CD4-positive, alpha-beta T cell (primary cell): ENCODE measurements at places on chromosomes 11 and 22.

DNA sequence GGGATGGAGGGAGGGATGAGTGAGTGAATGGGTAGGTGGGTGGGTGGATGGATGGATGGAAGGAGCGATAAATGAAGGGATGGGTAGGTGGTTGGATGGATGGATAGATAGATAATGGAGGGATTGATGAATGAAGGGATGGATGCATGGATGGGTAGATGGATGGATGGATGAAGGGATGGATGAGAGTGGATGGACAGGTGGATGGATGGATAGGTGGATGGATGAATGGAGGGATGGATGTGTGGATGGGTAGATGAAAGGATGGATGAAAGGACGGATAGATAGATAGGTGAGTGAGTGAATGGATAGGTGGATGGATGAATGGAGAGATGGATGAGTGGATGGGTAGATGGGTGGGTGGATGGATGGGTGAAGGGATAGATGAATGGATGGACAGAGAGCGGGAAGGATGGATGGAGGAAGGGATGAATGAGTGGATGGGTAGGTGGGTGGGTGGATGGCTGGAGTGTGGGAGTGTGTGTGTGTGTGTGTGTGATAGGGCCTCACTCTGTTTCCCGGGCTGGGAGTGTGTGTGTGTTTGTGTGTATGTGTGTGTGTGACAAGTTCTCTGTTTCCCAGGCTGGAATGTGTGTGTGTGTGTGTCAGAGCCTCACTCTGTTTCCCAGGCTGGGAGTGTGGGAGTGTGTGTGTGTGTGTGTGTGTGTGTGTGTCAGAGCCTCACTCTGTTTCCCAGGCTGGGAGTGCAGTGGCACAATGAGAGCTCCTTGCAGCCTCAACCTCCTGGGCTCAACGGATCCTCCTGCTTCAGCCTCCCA is 2.1 kb upstream of the PRR33 start:
- no peak for DNase-seq

GRCh38 chr11:58466293-58466692 is 24.3 kb upstream of the OR5B12 start:
- DNase-seq = no peak

- no peak for DNase-seq
Measured at GRCh38 chr11:6127881-6128280, 20.4 kb downstream of the OR56B4 start.

GRCh38 chr11:121068787-121069186 is 32.3 kb upstream of the TECTA start:
- DNase-seq = no peak

DNA sequence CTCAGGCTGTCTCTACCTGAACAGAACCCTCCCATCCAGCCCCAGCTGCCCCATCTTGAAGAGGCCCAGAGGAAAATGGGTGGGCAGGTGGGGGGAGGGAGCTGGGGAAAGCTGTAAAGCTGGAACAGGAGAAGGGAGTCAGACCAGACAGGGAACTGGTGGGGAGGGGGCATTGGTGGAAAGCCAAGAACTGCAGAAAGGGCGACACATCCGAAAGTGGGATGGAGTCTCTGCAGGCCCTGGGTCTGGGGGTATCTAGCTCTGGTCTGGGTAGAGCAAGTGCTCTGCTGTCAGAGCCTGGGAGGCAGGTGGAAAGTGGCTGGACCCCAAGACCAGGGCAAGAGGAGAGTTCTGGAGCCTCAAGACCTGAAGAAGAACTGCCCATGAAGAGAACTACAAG is 7.7 kb downstream of the TMPRSS13 start:
- DNase-seq = no peak

DNA sequence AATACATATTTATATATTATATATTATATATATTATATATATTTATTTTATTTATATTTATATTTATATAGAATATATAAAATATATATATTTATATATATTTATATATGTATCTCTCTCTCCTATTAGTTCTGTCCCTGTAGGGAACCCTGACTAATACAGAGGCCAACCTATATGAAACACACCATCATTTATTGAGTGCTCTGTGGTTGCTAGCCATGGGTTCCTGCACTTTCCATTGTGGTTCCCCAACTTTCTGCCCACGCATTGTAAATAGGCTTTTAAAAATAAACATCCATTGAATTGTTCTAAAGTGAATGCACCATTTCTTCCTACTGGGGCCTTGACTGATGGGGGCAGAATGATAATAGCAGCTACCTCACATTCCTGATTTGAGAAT is 93.8 kb upstream of the SESN3 start:
- DNase-seq = no peak

DNA sequence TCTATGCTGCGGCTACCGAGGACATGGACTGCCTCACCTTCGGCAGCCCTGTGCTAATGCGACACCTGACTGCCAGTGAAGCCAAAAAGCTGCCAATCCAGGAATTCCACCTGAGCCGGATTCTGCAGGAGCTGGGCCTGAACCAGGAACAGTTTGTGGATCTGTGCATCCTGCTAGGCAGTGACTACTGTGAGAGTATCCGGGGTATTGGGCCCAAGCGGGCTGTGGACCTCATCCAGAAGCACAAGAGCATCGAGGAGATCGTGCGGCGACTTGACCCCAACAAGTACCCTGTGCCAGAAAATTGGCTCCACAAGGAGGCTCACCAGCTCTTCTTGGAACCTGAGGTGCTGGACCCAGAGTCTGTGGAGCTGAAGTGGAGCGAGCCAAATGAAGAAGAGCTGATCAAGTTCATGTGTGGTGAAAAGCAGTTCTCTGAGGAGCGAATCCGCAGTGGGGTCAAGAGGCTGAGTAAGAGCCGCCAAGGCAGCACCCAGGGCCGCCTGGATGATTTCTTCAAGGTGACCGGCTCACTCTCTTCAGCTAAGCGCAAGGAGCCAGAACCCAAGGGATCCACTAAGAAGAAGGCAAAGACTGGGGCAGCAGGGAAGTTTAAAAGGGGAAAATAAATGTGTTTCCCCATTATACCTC is 3.3 kb downstream of the FEN1 start:
- no peak for DNase-seq

DNA sequence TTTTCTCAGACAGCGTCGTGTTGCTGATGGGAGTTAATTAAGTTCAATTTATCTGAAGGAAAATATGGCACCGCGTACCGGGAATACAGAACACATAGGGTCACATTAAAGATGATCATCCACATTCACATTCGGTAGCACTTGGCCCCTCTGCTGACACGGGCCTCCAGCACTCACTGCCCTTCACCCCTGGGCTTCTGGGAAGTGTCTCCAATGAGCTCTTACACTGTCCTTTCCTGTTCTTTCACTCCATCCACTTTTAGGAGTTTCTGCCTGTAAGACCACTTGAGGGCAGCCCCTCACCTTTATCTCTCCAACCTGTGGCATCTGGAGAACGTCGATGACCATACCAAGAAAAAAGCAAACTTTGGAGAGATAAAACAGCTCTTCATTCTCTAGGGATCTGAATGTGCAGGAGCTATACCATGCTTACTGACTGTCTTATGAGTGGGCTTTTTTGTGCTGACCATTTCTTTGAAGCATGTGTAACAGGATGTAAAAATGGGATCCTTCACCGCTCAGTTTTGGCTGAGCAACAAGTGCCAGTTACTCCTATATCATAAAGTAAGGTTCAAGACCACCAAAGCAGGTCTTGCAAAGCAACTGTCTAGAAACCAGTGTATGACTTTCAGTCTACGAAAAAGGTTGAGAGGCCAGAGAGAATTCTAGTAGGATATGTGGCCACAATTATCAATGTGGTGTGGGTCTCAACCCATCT is 1.1 kb upstream of the SERGEF start:
- no peak for DNase-seq

- DNase-seq = no peak
Measured at GRCh38 chr11:64647019-64647779, 56.2 kb downstream of the SLC22A12 start.

DNA sequence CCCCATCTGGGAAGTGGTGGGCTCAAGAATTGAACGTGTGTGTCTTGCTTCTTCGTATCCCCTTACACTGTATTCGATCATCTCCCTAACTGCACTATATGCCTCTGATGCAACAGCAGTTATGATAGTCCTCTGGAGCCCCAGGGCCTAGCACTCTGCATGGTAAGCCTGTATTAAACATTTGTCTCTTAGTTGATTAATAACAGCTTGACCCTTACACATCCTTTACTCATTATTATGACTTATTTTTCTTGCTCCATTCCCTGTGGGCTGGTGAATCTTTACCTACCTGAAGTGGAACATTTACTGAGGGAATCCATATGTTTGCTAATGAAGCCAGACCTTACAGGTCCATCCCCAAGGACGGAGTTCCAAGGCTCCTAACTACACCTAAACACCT is 5.6 kb downstream of the STX3 start:
- no peak for DNase-seq

DNA sequence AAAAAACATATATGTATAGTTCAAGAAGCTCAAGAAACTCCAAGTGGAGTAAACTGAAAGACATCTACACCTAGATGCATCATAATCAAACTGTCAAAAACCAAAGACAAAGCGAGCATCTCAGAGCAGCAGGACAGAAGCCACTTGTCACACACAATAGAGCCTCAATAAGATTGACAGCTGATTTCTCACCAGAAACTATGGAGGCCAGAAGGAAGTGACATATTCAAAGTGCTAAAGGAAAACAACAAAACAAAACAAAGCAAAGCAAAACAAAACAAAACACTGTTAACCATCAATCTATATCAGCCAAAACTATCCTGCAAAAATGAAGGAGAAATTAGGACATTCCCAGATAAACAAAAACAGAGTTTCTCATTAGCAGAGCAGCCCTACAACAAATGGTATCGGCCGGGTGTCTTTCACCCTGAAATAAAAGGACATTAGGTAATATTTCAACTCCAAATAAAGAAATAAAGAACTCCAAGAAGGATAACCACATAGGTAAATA is 65.8 kb upstream of the SEPTIN5 start:
- no peak for DNase-seq

DNA sequence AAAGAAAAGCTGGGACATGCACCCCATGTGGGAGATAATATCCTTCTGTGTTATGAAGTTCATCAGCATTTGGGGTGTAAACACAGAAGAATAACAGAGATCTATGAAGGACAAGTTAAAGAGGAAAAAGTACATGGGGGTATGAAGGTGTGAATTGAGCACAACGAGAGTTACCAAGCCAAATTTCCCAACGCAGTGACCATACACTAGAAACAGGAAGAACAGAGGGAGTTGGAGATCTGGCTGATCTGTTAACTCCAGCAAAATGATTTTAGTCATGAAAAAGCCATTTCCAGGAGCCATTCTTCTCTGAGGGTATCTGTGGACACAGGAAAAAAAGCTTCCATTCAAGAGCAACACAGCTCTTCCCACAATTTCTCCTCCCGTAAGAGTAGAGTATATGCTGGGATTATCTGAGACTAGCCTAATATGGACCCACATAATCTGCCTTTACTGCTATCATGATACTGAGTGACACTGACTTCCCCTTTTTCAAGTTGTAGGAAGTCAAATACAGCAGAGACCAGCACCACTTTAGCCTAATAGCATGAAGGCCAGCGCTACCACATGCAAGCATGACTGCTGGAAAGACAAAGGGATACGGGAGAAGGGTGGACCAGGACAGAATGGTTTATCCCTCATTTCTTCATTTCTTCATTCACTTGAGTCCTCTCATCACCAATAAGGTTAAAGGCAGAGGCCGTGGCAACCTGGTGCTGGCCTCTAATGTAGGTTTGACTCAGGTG is 19.6 kb upstream of the OR8D2 start:
- no peak for DNase-seq

DNA sequence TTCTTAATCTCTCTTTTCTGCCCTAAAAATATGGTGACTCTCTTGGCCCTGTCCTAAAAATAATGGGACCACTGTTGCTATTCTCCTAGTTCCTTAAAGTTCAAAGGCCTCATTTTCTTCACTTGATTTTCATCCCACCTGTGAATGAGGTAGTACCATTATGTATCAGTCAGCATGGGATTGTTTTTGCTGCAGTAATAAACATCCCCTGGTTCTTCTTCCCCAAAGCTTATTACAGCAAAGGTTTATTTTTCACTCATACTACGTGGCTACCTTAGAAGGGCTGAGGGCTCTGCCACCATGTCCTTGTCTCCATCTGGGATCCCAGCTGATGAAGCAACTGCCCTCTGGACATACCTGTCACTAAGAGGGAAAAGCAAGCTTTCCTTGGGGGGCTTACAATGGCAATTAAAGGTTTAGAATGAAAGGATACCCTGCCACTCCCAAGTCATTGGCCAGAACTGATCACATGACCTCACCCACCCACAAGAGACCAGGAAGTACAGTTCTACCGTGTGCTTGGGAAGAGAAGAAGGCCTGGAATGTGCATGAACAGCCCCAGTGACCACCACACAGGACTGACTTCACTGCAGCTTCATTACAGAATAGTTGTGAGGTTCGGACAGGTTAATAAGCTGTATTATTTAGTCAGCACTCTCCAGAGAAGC is 7.8 kb downstream of the TTC38 start:
- DNase-seq = no peak

GRCh38 chr11:128330203-128330602 is 257.2 kb downstream of the ETS1 start:
- DNase-seq = no peak

GRCh38 chr11:28836285-28837081 is 728.3 kb downstream of the METTL15 start:
- DNase-seq = no peak
